Endothelial cell of umbilical vein (primary cell): ENCODE measurements at places on chromosomes 7 and 10. TPM values are rescaled to one million over a fixed set of nuclear protein-coding genes. Genes with fewer than 3 reads are reported as not detected.

DNA sequence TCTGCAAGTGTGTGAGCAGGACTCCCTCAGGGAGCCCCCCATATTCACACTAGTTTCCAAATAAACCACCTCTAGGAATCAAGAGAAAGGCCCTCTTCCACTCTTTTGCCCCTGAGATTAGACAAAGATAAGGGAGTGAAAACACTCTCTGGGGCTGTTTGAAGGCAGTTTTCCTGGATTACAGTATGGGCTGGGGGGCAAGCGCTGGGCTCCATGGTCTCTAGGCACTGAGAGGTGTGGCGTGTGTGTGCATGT is 1.0 kb downstream of the AQP1 start:
- no peak for DNase-seq

DNA sequence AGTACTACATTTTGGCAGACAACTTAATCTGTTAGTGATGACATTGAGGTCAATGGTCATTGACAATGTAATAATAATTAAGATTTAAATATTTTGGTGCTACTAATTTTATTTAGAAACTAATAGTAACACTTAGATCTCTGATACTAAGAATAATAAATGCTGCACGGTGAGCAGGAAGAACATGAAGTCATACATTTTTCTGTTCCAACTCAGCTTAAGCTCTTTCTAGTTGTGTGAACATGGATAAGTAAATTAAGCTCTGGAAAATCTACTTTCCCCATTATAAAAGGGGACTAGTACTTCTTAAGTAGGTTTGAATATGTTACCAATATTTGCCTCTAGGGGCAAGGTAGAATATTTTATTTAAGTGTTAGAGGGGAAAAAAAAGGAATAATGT is 65.9 kb upstream of the MEOX2 start:
- DNase-seq: peak; percentile 29

DNA sequence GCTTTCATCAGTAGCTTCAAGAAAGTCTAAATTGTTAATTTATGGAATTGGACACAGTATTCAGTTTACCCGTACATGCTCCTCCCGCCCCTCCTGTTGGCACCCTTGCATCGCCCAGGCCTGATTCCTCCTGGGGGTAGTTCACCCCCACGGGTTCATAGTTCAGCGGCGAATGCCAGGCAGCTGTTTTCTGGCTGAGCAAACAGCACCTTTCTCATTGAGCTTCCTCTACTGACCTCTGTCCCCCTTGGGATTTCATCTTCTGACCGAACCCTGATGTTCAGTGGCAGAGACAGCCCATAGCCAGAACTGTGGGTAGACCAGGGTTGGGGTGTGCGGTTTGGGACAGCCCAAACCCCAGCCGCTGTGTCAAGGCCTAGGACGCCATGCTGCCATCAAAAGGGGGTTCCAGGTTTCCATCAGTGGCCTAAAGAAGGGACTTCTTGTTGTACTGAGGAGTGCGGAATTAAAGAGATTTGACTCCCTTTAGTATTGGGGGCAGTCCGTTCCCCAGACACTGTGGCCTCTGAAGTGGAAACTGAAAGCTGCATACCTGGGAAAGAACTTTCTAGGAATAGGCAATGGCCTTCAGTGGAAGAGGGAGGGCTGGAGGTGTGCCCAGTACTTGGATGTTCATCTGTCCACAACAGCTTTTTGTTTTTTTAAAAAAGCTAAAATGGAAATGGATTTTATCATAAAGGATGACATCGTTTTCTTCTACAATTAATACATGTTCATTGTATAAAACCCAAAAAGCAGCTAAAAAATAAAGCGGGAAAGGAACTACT is 19.0 kb downstream of the MDH2 start:
- no peak for DNase-seq

DNA sequence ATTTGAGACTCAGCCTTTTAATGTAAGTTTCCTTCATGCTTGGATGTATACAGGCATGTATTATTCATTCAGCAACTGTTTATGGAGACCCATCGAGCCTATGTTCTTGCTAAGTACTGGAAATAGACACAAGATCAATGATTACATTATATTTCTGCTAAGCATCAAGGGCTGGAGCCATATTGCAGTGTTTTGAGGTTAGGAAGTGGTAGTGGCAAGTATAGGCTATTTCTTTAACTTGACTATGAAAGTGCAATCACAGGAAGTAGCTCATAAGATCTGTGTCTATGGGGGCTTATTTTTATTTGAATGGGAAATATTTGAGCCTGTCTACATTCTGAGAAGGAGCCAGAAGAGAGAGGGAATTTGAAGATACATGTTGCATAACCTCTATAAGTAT is 123.8 kb downstream of the HDAC9 start:
- no peak for DNase-seq

DNA sequence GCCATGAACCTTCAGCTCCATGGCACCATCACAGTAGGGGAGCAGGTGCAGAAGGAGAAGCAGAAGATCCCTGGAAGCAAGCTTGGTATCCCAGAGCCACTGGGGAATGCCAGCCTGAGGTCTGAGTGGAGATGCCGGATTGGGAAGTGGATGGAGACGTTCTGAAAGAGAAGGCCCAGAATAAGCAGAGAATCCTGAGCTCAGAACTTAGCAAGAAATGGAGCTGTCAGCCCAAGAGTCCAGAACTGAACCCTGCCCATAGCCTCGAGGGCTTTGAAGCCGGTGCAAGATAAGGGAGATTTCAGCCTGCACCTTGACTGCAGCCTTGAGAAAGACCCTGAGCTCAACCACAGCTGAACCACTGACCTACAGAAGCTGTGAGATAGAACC is 13.9 kb upstream of the GDF10 start:
- no peak for DNase-seq

DNA sequence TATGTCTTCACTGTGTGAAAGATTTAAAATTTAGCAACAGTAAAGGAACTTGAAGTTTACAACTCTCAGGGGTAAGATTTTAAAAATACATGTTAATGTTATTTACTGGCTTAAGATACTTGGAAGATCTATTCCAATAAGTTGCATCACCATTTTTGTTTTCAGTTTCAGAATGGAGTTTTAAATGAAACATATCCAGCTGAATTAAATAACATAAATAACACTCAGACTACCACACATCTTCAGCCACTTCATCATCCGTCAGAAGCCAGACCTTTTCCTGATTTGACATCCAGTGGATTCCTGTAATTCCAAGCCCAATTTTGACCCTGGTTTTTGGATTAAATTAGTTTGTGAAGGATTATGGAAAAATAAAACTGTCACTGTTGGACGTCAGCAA is 44.3 kb downstream of the AHR start:
- DNase-seq: no peak

- DNase-seq: no peak
Measured at GRCh38 chr7:89695241-89695640, 459.0 kb upstream of the STEAP1 start.

The HHEX gene
- 109 and 110 TPM in 2 replicates for total RNA-seq

GRCh38 chr10:129935867-129936152 is 28.3 kb downstream of the EBF3 start:
- no peak for DNase-seq

The TMEM139 gene
- not detected in 2 replicates for total RNA-seq

- DNase-seq: no peak
Measured at GRCh38 chr7:132740176-132740575, 163.9 kb upstream of the PLXNA4 start.
